ENCODE measurements at places on chromosomes 16 and 17.
A peak's percentile ranks its signal among the peaks of the same experiment; 100 is the strongest.

DNA sequence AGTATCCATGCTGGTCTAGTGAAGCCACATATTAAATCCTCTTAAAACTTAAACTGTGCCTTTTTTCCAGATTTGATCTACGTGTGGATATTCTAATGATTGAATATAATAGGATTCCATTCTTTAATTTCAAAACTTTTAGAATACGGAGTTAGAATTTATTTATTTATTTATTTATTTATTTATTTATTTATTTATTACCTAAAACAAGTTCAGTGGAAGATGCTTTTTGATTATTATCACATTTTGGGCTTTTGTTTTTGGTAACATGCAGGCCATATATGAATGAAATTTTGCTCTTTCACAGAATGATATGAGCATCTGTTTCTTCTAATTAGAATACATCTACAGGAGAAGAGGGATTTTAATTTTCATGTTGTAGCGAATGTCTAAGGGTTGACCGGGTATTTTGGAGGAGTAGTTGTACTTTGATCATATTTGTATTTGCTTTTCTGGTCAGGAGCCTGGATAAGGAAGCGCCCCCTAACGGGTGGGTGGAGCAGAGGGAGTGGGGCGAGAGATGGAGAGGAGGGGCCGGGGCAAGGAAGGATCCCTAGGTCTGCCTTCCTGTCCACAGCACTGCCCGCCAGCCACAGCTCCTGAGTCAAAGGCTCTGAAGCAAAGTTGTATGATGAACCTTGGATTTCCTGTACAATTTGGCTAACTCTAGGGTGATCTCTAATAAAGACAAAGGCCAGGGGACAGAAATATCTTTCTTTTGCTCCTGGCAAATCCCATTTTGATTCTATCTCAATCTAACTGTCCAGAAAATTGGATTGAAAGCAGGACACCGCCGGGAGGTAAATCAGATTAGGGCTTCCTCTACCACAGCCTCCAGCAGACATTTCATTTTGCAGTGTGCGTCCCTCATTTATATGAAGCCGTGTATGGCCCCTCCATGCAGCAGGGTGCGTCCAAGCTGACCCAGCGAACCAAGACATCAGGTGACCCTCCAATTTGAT, 149.1 kb downstream of the PRKCA start:
- DNase-seq: no peak

DNA sequence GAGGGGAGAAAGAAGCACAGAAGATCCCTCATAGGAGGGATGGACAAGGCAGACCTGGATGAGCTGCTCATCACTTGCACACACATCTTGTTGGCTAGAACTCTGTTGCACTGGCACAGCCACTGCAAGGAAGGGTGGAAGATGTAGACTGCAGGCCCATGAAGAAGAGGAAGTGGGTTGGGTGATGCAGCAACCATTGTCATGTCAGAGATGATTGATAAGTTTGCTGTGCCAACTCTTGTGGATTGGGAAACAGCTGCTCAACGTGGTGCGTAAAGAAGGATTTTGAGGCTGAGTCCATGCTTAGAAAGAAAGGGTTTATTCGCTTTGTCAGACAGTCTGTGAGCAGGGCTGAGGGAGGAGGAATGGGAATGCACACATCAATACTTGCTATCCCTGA, 161.4 kb upstream of the MPHOSPH6 start:
- no peak for DNase-seq

- no peak for DNase-seq
These were observed 50.7 kb downstream of the SLC5A11 start for GRCh38 chr16:24896439-24896838.

DNA sequence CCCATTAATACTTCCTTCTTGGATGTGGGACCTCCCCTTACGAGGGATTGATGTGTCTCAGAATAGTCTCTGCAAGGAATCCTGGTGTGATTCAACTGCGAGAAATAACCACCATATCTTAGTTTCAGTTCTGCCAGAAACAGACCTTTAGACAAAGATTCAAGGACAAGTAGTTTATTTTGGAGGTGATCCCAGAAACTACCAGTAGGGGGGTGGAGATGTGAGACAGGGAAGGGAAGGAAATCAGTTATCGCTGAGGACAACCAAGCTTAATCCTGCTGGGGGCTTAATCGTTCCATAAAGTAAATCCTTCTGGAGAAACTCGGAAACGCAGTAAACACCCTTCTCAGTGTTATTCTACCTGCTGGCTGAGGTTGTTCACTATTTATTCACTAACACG, 5.0 kb upstream of the SDR42E1 start:
- DNase-seq: no peak

- peak; percentile 53 for DNase-seq
These were observed 9.4 kb upstream of the TOM1L1 start for GRCh38 chr17:54891176-54891821.

- DNase-seq: no peak
These were observed 588.8 kb upstream of the PSMD7 start for GRCh38 chr16:73707863-73708262.
